ENCODE measurements at places on chromosomes 16 and 17.
A peak's percentile ranks its signal among the peaks of the same experiment; 100 is the strongest.

- no peak for DNase-seq
Measured at GRCh38 chr17:80177986-80178595, 8.3 kb downstream of the CARD14 start.

DNA sequence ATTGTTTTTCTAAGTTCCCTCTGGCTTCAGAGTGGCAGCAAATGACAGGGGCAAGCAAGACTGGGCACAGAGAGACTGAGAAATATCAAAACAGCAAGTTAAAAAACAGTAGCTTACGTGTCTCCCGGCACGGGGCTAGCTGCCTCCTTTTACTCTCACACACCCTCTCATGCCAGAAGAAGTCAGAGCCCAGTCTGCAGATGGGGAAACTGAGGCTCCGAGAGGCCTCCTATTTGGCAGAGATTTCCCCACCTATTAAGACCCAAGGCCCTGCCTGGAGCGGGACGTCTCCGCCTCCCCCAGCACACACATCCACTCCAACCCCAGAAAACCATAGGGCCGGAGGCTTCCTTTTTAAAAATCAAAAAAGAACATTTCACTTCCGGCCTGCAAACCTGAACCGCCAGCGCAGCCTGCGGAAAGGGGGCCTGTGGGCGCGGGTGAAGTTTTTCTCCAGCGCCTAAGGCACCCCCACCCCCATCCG is 832 bp downstream of the CARHSP1 start:
- DNase-seq: no peak

DNA sequence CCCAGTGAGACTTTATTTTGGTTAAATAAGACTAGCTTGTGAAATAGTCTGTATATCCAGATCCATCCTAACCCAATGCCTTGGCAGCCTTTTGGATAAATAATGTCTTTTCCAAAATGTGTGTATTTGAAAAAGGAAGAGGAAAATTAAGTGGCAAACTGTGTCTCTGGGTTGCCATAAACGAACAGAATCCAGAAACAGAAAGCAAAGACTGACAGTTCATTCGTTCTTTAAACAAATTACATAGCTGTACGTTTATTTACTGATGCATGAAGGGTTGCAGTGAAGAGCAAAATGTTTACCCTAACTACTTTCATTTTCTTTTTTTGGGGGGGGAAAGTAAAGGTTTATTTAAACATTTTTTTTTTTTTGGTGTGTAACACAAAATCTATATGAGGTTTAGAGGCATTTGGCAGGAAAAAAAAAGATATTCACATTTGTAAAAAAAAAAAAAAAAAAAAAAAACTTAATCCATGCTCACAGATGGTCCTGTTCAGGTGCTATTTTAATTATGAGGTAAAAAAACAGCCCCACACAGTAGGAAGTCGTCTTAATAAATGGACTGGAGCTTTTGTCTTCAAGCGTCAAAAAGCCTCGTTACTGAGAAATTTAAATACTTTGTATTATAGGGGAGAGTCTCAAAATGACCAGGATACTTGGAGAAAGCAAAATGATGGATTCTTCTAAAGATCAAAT is 245.9 kb downstream of the FTO start:
- DNase-seq: no peak

- peak; percentile 43 for DNase-seq
Measured at GRCh38 chr16:11781773-11782172, 15.3 kb downstream of the ZC3H7A start.

DNA sequence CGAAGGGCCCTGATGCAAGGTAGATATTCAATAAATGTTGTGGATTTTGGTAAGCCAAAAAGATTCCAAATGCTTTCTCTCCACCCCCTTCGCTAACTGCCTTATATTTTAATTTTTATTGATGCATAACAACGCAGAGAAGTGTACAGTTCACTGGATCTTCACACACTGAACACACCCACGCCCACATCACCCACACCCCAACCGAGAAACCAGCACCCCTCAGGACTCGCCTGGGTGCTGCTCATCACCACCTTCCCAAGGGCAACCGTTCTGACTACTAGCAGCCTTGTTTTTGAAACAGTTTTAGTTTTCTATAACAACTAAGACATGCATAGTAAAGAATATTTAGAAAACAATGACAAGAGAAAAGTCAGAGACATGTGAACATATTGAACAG is 9.1 kb upstream of the PLCG2 start:
- DNase-seq: no peak

DNA sequence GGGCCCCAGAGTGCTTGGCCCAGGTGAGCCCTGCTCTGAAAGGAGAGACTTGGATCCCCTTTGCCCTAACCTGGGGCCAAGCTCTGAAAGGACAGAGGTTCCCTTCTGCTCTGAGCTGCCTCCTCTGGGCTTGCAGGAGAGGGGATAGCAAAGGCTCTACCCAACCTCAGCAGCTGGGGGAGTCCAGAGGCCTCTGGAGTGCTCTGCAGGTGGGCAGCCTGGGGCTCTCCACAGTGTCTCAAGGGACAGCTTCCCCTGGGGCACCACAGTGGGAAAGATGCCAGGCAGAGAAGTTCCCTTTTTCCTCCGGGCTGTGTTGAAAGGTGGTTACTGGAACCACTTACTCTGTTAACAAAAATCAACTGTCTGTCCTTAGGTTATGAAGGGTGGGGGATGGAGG is 48.2 kb upstream of the MGAT5B start:
- DNase-seq: no peak

DNA sequence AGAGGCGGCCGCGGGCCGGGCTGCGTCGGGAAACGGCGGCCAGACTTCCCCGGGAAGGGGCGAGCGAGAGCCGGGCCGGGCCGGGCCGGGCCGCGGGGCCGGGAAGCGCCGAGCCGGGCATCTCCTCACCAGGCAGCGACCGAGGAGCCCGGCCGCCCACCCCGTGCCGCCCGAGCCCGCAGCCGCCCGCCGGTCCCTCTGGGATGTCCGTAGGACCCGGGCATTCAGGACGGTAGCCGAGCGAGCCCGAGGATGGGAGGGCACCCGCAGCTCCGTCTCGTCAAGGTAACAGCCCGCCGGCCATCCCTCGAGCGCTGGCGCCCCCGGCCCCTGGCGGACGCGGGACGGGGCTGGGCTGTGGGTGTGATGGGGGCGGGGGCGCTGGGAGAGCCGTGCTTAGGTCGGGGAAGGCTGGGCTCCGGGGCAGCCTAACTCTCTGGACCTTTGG is at the start of gene CRHR1:
Gene CRHR1, plus strand, starts transcription at position 28 of the 448 bp plus-strand sequence. Its CDS starts 225 bp downstream, at position 253.
- no peak for DNase-seq

DNA sequence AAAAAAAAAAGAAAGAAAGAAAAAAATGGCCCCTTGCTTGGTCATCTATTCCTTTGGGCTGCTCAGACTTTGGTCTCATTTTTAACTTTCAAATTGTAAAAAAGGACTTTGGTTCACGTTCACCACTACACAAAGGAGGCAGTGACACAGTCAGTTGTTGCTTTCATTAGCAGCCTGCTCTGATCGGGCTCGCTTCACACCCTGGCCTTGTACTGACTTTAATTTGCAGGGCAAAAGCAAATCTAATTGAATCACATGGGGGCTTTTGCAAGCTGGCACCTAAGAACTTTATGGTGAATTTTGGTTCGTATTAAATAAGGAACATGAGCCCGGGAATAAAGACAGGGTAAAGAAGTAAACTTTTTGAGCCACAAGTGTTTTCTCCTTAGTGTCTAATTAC is 103.6 kb upstream of the CDH11 start:
- no peak for DNase-seq

- no peak for DNase-seq
Measured at GRCh38 chr17:78381601-78382232, 3.3 kb downstream of the PGS1 start.

- DNase-seq: peak; percentile 13
Measured at GRCh38 chr16:89115216-89115861, 21.7 kb downstream of the ACSF3 start.

DNA sequence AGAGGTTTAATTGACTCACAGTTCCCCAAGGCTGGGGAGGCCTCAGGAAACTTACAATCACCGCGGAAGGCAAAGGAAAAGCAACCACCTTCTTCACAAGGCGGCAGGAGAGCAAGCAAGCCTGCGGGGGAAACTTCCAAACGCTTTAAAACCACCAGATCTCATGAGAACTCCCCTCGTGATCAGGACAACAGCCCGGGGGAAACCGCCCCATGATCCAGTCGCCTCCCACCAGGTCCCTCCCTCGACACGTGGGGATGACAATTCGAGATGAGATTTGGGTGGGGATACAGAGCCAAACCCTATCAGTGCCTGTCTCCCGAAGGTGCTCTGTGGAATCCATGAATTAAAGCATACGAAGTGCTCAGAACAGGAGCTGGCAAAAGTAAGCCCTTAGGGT is 43.9 kb upstream of the ABR start:
- no peak for DNase-seq
